GM06990 (cell line): ENCODE measurements at places on chromosomes 1 and 21.

- DNase-seq: no peak
Observed at GRCh38 chr1:53944469-53945182, 873 bp downstream of the IFT25 start.

DNA sequence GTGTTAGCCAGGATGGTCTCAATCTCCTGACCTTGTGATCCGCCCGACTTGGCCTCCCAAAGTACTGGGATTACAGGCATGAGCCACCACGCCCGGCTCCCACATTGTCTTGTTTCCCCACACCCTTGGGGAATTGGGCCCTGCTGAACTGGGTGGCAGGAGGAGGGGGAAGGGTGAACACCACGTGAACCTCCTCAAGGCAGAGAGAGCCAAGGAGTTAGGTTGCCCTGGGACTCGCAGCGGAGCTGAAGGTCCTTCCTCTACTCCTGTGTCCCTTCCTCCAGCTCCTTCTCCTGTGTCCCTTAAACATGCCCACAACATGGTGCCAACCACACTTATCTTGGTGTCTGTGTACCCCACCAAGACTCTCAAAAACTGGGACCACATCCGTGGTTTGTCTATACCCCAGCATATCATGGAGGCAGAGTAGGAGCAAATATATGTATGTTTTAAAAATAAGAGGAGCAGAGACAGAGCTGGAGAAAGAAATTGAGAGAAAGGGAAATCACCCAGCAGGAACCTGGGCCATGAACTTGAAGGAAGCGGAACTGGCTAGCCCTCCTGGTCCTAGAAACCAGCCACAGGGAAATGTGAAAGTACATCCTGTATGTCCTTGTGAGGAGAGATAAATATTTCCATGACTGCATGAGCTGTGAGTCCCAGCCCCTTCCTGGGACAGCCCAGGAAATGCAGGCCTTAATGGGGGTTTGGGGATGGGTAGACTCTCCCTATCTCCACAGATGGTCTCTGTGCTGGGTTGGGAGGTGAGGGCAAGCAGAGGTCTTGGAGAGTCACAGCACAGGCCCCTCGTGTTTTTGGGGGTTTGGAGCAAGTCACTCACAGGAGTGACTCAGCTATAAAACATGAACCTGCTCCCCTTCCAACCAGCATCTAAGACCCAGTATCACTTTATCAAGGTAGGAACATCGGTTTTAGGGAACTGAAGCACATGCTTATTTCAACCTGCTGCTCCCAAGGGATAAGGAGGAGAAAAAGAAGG, 9.4 kb upstream of the TAL1 start:
- no peak for DNase-seq

- no peak for DNase-seq
Observed at GRCh38 chr1:200206340-200206739, 178.8 kb downstream of the NR5A2 start.

DNA sequence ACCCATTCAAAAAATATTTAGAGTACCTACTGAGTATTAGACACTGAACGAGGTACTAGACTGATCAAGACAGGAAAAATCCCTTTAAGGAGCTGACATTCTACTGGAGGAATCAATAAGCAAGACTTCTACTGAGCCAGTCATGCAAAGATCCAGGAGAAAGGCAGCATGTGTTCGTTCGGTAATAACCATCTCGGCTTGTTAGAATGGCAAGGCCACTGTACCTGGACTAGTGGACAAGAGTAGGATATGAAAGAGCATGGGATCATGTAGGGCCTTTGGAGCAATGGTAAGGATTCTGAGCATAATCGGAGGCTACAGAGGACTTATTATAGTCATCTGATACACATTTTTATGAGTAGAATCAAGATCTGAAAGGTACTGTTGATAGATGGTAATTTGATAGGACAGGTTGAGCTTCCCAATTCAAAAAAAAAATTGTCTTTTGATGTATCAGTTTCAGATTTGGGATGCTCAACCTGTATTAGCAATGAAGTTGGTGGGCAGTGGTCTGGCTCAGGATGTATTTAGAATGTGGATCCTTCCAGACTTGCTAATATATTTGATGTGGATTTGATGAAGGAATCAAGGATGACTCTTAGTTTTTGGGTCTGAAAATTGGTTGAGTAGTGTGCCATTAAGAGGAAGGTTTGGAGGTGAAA, 2.3 kb downstream of the COX20 start:
- no peak for DNase-seq

GRCh38 chr21:35072960-35073359, 23.9 kb upstream of the RUNX1 start:
- no peak for DNase-seq

GRCh38 chr1:58515794-58516401, 30.6 kb downstream of the OMA1 start:
- peak; percentile 10 for DNase-seq

DNA sequence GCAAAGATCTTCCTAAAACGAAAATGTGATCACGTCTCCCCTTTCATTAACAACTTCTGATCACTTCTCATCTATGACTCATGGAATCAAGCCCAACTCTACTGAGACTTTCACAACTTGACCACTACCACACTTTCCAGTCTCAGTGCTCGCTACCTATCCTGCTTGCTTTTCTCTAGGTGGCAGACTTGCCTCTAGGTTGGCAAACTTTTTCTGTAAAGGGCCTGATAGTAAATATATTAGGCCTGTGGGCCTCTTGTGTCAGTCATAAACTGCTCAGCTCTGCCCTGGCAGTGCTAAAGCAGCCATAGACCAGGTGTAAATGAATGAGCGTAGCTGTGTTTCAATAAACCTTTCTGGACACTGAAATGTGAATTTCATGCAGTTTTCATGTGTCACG, 21.5 kb upstream of the HMGB4 start:
- DNase-seq: no peak

DNA sequence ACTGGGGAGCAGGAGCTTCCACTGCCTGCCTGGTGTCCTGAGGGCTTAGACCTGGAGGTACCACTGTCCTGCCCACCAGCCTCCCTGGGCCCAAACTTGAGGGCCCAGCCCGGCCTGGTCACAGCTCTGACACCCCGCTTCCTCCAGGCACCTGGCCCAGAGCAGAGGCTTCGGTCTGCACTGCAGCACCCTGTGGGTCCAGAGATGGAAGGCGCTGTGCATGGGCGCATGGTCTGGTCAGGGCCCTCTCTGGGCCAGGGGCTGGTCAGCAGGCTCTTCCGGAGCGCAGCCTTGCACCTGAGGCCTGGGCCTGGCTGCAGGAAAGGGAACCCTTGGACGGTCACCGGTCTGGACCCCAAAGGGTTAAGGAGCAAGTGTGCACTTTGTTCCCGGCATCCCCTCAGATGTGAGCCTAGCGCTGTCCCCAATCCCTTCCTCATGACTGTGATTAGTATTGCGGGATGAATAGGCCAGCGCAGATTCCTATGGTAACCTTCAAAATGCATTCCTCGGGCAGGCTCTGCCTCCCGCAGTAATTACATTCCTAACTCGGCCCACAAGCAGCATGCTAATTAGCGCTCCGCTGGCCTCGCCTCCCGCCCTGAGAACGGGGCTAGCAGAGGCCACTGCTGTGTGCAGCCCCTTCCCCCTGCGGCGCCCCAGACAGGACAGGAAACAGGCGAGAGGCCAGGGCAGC, 36.3 kb downstream of the PRDM16 start:
- DNase-seq: no peak

GRCh38 chr1:87123610-87124009, 205.1 kb upstream of the LMO4 start:
- DNase-seq: no peak

DNA sequence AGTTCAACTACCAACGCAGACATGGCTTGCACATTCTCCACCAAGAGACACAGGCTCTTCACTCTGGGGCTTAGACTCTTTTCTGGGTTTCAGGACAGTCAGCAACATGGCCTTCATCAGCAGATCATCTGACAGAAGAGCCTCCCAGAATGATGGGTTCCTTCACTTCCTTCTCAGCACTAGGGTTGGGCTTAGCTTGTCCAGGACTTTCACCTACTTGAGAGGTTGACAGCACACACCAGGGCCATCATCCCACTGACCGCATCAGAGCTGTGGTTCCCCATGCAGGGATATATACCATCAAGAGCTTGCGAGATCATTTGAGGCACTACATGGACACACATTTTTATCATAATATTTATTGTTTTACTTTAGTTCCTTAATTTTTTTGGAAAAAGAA, 10.4 kb upstream of the NCF2 start:
- DNase-seq: no peak

- no peak for DNase-seq
Observed at GRCh38 chr1:204568576-204569315, 52.5 kb downstream of the MDM4 start.
